ENCODE measurements at places on chromosomes 5 and 9. TPM values are rescaled to one million over a fixed set of nuclear protein-coding genes. Genes with fewer than 3 reads are reported as not detected.

Gene RPL37
- total RNA-seq, result 278 TPM

Gene COL23A1
- 3.8 TPM for total RNA-seq

Gene CDH9
- total RNA-seq, result not detected

Gene WDR38
- not detected for total RNA-seq

DNA sequence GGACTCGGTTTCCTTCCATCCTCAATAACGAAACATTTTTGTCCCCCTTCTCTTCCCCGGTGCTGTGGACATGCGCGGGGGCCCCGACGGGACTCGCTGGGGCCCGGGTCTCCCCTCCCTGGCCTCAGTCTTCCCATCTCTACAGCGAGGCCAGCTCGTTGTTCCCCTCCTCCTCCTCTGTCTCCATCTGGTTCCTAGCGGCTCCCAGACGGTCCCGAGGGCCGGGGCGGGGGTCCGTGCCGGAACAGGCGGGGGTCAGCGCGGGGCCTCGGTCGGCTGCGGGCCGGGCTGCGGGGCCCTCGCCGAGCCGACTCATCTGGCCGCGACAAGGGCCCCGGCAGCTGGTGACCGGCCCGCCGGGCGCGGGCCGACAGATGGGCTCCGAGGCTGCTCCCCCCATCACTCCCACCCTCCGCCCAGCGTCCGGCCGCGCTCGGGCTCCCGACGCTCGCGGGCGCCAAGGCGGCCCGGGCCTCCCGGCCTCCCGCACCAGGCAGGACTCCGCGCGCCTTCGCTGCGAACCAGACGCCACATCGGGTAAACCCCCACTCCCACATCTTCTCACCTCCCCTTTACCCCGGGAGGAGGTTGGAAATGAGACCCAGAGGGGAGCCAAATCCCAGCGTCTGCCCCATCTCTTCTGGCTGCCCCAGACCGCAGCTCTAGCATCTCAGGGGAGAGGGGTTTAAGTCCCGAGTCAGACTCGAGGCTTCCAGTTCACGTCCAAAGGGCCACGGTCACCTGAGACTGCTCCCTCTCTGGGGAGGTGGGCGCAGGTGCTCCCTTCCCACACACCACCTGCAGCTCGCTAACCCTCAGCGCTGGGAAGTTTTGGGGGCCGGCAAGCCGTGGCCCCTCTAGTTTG is 8.1 kb downstream of the BARHL1 start:
- no peak overlapping the region for H3K4me3 ChIP-seq
- DNase-seq, result no peak
- peaks cover 11% of the 10 kb centered on the region for H3K4me1 ChIP-seq
- H3K27me3 ChIP-seq, result peaks cover 9% of the 10 kb centered on the region

- no peaks in the 10 kb centered on the region for H3K36me3 ChIP-seq
- DNase-seq, result no peak
- peaks cover 34% of the 10 kb centered on the region for H3K4me1 ChIP-seq
Observed at GRCh38 chr5:54311176-54311677, 854 bp upstream of the ARL15 start.

GRCh38 chr5:69276422-69277174 is 41.9 kb downstream of the CDK7 start:
- peaks cover 74% of the 10 kb centered on the region for H3K36me3 ChIP-seq
- H3K27ac ChIP-seq, result no peak overlapping the region
- no peak for DNase-seq

- no peaks in the 10 kb centered on the region for H3K27me3 ChIP-seq
- no peaks in the 10 kb centered on the region for H3K36me3 ChIP-seq
- no peak overlapping the region for H3K27ac ChIP-seq
- no peak overlapping the region for H3K4me3 ChIP-seq
- no peak for DNase-seq
Observed at GRCh38 chr9:79023134-79023580, 548.6 kb upstream of the TLE4 start.

DNA sequence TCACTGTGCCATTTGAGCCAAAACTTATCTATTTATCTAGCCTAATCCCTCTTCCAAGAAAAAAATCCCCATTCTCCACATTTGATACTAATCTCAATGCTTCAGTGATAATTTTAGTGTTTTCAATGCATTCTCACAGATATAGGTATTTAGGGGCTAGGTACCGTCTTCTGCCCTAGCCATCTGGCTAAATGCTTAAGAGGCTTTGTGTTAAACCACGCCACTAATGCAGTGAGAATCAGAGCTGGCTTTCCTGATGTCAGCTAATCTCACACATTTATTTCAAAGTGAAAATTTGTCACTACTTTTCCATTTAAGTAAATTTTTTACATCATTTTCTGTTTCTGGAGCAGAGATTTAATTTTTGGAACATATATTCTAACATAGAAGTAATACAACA is 479.7 kb downstream of the MAN2A1 start:
- H3K4me3 ChIP-seq, result no peak overlapping the region
- H3K4me1 ChIP-seq, result no peaks in the 10 kb centered on the region
- no peaks in the 10 kb centered on the region for H3K36me3 ChIP-seq
- no peaks in the 10 kb centered on the region for H3K27me3 ChIP-seq
- no peak for DNase-seq

DNA sequence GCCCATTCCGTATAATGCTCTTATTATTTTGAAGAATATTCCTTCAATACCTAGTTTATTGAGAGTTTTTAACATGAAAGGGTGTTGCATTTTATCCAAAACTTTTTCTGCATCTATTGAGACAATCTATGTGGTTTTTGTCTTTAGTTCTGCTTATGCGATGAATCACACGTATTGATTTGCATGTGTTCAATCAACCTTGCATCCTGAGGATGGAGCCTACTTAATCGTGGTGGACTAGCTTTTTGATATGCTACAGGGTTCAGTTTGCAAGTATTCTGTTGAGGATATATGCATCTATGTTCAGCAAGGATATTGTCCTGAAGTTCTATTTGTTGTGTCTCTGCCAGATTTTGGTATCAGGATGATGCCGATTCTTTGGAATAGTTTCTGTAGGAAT is 1070.3 kb upstream of the CDH18 start:
- no peak for DNase-seq
- H3K27me3 ChIP-seq, result no peaks in the 10 kb centered on the region
- no peaks in the 10 kb centered on the region for H3K4me1 ChIP-seq

GRCh38 chr5:223791-224190 is 5.7 kb downstream of the SDHA start:
- peaks cover 52% of the 10 kb centered on the region for H3K36me3 ChIP-seq
- H3K27me3 ChIP-seq, result no peaks in the 10 kb centered on the region
- peaks cover 52% of the 10 kb centered on the region for H3K4me1 ChIP-seq
- no peak for DNase-seq

DNA sequence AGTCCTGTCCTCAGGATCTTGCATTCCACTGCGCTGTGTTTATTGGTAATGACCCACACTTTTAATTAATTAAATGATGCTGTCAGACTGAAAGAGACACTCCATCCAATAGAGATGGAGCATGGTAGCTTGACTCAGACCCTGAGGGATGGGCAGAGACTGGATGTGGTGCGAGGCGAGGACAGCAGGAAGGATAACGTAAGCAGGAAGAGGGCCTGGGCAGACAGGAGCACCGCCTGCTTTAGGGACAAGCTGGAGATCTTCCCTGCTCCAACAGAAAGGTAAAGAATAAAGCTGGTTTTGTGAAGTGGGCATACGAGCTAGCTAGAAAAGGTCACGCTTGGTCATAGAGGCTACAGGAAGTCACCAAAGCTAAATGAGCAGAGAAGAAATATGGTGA is 3.6 kb upstream of the DOCK8 start:
- DNase-seq, result no peak
- H3K36me3 ChIP-seq, result no peaks in the 10 kb centered on the region
- peaks cover 43% of the 10 kb centered on the region for H3K4me1 ChIP-seq

DNA sequence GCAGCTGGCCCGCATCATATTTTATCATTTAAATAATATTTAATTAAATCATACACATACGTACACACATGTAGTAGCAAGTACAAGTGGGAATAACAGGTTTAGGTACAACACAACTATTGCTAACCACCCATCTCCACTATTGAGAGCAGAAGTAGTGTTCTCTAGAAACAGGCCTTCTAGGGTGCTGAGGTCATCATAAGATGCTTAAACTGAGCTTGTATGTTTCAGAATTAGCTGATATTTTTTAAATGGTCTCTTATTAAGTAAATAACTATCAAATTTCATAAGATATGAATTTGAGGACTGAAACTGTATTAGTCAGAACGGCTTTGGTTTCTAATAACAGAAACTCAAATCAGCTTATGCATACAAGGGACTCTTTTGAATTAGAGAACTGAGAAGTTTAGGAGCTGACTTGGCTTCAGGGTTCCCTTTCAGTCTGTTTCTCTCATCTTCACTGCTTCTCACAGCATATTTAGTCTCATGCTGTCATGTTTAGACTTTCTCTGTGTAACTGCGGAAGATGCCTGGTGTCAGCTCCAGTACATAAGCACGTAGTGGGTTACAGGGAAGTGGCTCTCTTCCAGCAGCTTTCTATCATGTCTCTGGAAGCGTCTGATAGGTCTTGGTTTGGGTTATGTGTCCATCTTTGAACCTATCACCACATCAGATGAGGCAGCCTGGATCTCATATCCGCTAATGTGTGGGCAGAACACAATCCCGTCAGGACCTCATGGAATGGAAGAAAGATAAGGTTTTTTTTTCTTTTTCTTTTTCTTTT is 25.0 kb upstream of the OCLN start:
- H3K36me3 ChIP-seq, result no peaks in the 10 kb centered on the region
- H3K4me1 ChIP-seq, result no peaks in the 10 kb centered on the region
- no peak overlapping the region for H3K27ac ChIP-seq
- no peak for DNase-seq
- H3K4me3 ChIP-seq, result no peak overlapping the region

DNA sequence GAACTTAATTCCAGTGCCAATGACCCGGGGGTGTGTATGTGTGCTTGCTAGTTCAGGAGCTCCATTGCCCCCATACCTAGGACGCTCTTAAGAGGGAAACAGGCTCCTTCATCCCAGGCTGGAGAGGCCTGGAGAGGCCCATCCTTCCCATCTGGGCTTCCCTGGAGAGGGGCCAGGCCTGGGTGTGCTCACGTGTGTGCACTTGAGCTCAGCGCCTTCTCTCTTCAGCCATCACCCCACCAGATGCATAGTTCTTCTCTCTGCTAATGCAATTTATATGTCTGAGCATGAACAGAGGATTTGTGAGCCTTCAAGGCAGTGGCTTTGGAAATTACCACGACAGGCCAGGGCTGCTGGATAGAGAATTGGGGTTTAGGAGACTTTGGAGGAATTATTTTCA is 48.6 kb upstream of the SHB start:
- H3K4me3 ChIP-seq, result no peak overlapping the region
- H3K27ac ChIP-seq, result no peak overlapping the region
- no peak for DNase-seq
- no peaks in the 10 kb centered on the region for H3K36me3 ChIP-seq
- no peaks in the 10 kb centered on the region for H3K4me1 ChIP-seq

DNA sequence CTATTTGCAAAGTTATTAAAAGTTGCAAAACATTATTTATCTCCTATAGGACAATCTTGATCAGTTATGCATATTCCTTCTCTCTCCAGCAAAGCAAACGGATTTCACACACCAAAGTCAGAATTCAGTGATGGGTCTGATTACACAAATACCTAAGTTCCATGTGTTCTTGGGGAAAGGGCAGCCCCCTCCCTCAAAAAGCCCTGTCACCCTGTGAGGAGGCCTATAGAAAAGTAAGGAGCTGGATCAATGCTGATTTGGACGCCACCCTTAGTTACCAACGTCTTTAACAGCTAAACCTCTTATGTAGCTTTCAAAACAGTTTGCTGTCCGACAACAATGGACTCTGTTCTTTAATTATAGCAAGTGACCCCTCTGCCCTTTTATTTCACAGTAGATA is 6.4 kb downstream of the ZNF608 start:
- no peak overlapping the region for H3K27ac ChIP-seq
- H3K36me3 ChIP-seq, result no peaks in the 10 kb centered on the region
- DNase-seq, result no peak
- H3K27me3 ChIP-seq, result no peaks in the 10 kb centered on the region
- H3K4me1 ChIP-seq, result peaks cover 29% of the 10 kb centered on the region

GRCh38 chr5:180471866-180472265 is 22.3 kb upstream of the CNOT6 start:
- H3K4me1 ChIP-seq, result peaks cover 39% of the 10 kb centered on the region
- H3K4me3 ChIP-seq, result no peak overlapping the region
- no peaks in the 10 kb centered on the region for H3K36me3 ChIP-seq
- H3K27ac ChIP-seq, result no peak overlapping the region

DNA sequence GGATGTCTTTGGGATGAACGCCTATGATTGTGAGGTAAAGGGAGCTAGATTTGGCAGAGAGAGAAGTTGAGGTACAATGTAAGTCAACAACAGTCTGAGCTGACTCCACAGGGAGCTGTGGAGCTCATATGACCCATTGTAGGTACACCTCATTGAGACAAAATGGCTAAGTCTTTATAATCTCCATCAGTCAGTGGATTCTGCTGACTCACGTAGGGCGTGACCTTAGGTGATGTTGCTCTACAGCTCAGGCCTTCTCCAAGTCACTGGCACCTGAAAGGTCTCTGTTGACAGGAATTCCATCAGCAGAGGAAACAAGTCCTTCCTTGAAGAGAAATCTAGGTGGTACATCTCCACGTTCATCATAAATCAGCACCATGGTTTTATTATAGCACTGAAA is 118.2 kb upstream of the PRR16 start:
- H3K27ac ChIP-seq, result no peak overlapping the region
- no peak for DNase-seq
- no peaks in the 10 kb centered on the region for H3K36me3 ChIP-seq
- H3K27me3 ChIP-seq, result no peaks in the 10 kb centered on the region
- H3K4me1 ChIP-seq, result no peaks in the 10 kb centered on the region

DNA sequence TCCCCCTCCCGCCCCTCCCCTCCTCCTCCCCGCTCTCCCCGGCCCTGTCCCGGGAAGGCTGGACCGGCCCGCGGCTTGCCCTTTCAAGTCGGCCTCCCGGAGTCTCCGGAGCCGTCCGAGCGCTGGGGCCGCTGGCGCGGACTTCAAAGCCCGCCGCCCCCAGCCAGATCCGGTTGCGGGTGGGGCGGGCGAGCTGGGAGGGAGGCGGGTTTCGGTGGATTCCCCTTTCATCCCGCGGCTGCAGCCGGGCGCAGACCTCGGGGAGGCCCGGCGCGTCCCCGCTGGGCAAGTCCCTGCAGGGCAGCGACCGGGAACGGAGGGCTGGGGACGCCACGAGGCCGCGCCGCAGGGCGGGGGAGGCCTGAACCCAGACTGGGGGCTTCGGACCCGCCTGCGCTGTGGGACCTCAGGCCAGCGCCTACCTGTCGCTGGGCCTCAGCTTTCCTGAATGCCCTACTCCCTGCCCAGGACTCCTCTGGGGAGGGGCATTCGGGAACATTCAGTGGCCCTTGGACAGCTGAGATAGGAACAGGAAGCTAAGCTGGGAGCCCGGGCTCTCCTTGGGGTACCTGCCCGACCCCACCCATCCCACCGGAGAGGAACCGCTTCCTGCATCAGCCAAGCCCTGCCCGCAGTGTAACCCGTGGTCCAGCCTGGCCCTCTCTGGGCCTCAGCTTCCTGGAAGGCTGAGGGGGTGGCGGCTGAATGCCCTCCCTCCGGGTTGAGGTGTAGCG is 23.4 kb downstream of the C9orf50 start:
- H3K36me3 ChIP-seq, result no peaks in the 10 kb centered on the region
- H3K4me3 ChIP-seq, result peak overlapping the region; percentile 30
- H3K4me1 ChIP-seq, result peaks cover 47% of the 10 kb centered on the region
- H3K27me3 ChIP-seq, result no peaks in the 10 kb centered on the region

GRCh38 chr5:109354761-109355160 is 55.0 kb downstream of the PJA2 start:
- no peak for DNase-seq
- H3K4me1 ChIP-seq, result no peaks in the 10 kb centered on the region
- no peak overlapping the region for H3K27ac ChIP-seq
- no peaks in the 10 kb centered on the region for H3K27me3 ChIP-seq

GRCh38 chr5:78983601-78984438 is 1.3 kb downstream of the ARSB start:
- H3K27ac ChIP-seq, result peak overlapping the region; percentile 98
- H3K4me3 ChIP-seq, result peak overlapping the region; percentile 79
- H3K4me1 ChIP-seq, result peaks cover 23% of the 10 kb centered on the region
- H3K36me3 ChIP-seq, result no peaks in the 10 kb centered on the region
- DNase-seq, result no peak
